ENCODE measurements at places on chromosomes 5 and 9.

- no peak for DNase-seq
Observed at GRCh38 chr5:998246-999031, 10.2 kb upstream of the NKD2 start.

DNA sequence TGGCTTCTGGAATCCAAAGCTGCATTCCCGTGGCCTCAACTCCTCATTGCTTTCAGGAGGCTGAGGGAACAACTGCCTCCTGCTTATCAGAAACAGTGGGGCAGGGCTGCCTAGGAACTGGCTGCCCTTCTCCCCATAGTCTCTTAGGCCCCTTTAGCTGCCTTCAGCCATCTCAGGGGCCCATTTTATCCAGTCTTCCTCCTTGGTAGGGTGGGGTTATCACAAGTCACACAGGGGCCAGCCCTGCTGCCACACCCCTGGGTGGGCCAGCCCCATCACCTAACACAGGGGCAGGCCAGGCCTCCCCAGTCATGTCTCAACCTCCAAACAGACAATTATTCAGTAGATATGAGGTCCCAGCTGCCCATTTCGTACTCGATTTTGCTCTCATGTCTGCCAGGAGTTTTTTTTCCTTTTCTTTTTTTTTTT is 3.9 kb downstream of the ALAD start:
- DNase-seq: no peak

DNA sequence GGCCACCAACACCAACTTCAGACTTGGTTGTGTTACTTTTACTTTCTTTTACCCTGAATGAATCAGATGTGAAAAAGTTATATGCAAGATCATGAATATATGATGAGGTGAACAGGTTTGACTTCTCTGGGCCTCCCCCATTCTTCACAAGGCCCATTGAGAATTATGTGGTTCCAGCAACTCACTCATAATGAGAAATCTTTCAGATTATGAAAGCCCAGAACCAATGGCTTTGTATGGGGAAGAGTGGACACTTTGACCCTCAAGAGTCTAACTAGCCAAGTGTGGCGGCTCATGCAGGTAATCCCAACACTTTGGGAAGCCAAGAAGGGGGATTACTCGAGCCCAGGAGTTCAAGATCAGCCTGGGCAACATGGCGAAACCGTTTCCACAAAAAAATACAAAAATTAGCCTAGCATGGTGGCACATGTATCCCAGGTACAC is 16.1 kb upstream of the LNPEP start:
- DNase-seq: no peak

DNA sequence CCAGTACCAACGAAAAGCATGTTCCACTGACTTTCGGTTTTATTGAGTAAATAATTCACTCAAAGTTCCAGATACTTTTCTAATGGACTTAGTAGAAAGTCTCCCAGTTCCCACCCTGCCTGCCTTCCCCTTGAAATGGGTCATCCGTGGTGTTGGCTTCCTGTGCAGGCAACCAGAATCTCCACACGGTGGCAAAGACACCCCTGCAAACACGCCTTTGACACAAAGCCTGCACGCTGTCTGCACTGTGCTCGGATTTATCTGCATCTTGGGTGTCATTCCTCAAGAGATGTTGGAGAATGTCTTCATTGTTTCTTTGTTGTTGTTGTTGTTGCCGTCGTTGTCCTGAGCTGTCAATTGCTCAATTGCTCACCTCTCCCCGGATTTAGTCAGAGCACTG is 150.0 kb upstream of the IRX2 start:
- no peak for DNase-seq

DNA sequence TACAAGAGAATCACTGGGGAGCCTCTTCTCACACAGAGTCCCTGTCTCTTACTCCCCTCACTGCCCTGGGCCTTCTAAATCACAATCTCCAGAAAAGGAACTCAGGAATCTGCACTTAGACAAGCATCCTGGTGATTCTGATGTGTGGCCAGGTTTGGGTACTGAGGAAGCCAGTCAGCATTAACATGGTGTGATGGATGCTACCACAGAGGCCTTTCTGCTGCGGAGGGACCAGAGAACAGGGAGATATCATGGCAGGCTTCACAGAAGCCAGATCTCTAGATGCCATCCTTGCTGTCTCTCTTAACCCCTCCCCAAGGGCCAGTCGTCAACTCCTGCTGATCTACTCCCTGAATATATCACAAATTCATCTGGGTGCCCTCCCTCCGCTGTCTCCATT is 1.6 kb downstream of the ANKS6 start:
- DNase-seq: no peak

- no peak for DNase-seq
Observed at GRCh38 chr5:139611703-139612584, 36.2 kb upstream of the CXXC5 start.

DNA sequence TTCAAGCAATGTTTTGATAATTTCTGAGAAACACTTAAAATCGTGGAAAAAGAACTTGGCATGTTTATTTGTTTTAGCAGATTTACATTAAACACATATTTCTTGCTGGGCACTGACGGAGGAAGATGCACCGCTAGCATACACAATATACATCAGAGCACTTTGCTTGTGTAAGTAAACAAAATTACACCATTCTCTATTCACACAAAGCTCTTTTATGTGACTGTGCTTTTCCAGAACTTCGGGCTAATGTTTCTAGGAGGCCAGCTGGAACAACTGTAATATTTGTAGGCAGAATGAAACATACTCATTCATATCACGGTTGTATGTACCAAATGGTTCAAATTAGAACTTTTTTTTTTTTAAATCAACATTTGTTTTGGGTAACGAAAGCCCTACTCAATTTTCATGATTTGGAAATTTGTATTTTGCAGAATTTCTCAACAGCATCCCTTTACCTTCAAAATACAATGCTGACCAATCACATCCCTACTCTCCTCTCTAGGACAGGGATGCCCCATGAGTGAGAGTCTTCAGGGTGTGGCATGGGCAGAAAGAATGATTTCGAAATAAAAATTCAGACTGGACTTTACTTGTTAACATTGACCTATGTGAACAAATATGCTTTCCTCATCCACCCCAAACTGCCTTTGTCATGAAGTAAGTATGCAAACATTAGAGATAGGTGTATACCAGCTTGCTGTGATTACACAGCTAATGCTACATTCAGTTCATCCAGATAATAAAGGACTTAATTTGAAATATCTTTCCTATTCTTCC is 425.1 kb downstream of the BNC2 start:
- no peak for DNase-seq

DNA sequence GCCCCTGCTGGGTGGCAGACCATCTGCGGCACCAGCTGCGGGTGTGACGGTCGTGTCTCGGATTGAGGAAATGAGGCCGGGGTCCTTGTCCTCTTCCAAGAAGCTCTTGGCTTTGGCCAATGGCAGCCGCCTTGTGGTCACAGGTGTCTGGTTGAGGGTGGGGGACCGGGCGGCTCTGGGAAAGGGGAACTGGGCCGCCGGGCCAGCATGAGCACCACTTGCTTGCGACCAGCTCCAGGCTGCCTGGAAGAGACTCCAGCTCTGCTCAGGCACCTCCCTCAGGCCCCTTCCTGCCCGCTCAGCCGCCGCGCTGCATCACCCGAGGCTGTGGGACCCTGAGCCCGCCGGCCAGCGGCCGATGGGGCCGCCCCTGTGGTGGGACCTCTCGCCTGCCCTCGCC is 59.7 kb downstream of the RXRA start:
- DNase-seq: no peak

DNA sequence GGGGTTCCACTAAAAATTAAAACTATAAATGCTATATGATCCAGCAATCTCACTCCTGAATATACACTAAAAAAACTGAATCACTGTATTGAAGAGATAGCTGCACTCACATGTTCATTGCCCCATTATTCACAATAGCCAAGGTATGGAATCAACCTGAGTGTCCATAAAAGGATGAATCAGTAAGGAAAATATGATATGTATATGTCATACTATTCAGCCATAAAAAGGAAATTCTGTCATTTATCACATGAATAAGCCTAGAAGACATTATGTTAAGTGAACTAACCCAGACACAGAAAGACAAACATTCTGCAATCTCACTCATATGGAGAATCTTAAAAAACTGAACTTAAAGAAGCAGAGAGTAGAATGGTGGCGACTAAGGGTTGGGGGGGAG is 1376.2 kb upstream of the CDH9 start:
- DNase-seq: no peak

DNA sequence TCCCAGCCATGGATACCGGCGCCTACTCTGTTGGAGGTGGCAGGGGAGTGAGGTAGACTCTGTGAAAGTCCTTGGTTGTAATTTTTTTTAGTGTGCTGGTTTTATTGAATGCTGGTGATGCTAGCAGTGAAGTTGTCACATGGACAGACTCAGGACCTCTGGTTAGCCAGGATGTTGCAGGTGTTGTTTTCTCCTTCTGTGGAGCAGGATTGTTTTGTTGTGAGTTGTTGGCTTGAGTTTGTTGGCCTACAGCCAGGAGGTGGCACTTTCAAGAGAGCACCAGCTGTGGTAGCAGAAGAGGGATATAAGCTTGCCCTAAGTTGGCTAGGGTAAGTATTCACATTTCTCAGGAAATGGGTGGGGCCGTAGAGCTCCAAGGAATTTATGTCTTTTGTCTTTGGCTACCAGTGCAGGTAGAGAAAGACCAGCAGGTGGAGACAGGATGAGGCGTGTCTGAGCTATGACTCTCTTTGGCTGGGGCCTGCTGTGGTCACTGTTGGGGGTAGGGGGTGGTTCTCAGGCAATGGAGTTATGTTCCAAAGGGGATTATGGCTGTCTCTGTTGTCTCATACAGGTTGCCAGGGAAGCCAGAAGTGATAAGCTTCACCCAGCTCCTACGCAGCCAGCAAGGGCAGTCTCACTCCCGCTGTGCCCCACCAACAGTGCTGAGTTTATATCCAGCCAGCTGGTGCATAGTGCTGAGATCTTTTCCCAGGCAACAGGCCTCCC is 248.7 kb downstream of the TAF11L14 start:
- no peak for DNase-seq

DNA sequence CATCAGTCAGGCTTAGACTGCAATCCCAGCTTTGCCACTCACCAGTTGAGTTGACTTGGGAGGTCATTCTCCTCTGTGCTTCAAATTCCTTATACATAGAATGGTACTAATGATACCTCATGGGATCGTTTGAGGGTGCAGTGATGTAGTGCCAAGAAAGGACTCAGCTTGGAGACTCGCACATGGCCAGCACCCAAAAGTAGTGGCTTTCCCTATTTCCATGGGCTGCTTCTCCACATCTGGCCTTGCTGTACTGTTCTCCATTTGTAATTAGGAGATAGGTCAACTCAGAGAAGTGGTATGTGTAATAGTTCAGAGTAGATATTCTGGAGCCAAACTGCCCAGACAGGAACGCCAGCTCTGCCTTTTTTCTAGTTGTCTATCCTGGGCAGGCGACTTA is 5.5 kb downstream of the CCL19 start:
- DNase-seq: no peak
